ENCODE measurements at places on chromosomes 4 and X.

GRCh38 chrX:118347131-118347530, 1.2 kb downstream of the WDR44 start:
- DNase-seq = no peak

DNA sequence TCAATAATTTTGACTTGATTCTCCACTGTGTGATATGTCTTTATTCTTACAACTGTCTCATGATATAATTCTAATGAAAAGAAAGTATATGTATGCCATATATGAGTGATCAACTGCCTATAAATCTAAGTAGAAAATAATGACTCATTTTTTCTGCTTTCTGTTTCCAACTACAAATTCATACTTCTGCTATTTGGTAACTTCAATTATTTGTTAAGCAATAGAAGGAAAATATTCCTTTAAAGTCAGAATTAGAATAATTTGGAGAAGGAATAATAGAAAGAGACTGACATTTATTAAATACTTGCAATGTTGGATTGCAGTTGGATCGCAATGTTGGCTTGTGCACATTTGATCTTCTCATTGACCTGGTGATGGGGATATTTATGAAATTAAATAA, 204.2 kb upstream of the PACRGL start:
- no peak for DNase-seq

DNA sequence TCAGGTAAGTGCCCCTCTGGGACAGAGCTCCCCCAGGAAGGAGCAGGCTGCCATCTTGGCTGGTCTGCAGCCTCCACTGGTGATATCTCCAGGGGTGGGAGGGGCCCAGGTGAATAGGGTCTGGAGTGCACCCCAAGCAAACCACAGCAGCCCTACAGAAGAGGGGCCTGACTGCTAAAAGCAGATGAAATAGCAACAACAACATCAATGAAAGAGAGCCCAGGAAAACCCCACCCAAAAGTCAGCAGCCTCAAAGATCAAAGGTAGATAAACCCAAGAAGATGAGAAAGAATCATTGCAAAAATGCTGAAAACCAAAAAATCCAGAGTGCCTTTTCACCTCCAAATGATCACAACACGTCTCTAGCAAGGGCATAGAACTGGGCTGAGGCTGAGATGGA, 92.5 kb upstream of the PAGE3 start:
- no peak for DNase-seq

- DNase-seq = peak; percentile 29
These were observed 47.0 kb upstream of the SCOC start for GRCh38 chr4:140326395-140326993.

DNA sequence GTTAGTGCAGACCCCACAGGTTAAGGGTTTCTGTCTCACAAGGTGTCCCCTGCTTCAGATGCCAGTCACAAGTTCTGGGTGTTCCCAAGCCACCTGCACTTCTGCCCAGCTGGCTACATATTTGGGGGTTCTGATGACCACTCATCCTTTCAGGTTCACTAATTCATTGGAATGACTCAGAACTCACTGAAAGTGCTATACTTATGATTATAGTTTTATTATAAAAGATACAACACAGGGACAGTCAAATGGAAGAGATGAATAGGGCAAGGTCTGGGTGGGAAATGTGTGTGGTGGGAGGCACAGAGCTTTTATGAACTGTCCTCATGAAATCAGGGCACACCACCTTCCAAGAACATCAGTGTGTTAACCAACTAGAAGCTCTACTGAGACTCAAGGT, 97.7 kb upstream of the CASK start:
- DNase-seq = no peak

DNA sequence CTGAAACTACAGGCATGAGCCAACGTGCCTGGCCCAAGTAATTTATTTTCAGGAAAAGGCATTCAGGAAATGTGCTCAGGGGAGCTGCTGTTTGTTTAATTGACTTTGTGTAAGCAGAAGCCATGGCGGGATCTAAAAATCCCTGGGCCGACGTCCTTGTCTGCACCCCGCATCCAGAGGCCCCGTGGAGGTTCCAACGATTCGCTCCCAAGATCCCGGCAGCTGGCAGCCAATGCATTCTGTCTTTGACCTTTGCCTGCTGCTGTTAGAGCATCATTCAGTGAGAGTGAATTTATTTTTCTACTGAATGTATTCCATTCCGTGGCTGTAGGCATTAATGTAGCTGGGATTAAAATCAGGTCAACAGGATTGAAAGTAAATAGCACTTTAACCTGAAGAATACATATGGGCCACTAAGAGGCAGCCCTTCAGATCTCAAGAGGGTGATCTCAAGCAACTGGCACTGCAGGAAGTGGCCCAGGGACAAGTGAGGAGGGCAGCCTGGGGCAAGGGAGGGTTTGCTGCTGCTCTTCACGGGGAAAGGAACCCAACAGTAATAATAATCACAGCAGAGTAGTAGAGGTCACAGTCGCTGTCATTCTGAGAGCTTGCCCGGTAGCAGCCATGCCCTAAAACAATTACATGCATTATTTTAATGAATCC, 75.2 kb downstream of the PSAPL1 start:
- DNase-seq = no peak

GRCh38 chrX:68978655-68979054, 149.8 kb downstream of the EFNB1 start:
- DNase-seq = no peak

DNA sequence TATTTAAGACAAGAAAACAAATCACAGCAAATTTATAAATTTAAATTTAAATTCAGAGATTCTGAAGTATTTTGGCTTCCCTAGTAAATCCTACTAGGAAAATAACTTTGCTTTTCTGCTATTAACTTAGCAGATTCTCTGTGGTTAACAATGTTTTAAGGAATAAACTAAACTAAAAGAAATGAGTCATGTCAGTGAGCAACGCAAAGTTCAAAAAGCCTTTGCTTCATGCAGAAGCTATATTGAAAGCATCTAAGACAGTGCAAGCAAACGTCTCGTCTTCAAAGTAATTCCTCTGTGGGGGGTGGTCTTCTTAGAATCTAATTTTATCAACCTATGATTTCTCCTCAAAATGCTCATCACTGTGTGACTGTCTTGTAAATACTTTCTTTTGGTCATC, 30.1 kb downstream of the GABRB1 start:
- DNase-seq = no peak

GRCh38 chrX:68868316-68868715, 39.5 kb downstream of the EFNB1 start:
- DNase-seq = no peak

DNA sequence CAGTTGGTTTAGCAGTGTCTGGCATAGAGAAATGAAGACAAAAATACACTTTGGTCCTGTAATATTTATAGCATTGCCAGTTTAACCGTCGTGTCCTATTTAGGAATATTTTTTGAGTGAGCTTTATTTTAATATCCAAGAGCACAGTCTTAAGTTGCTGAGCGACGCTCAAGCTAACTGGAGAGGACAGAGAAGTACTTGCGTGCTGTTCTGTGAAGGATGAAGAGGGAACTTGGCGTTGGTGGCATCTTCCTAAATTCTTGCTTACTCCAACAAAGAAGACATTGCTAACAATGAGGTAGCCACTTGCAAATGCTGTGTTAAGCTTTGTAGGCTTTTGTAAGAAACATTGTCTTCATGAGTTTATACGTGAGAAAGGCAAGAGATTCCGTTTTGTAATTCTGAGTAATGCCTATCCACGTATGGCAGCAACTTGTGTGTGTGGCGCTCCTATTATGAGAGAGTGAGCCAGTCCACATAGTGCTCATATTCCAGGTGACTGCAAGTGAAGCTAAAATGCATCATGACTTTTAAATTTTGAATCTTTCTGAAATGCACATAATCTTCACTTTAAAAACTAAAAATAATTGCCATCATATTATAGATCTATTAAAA, 50.6 kb downstream of the SYNPO2 start:
- DNase-seq = no peak

- no peak for DNase-seq
These were observed 1.9 kb downstream of the EFNB1 start for GRCh38 chrX:68830419-68831404.

GRCh38 chrX:41946989-41947612, 23.7 kb upstream of the CASK start:
- DNase-seq = no peak

DNA sequence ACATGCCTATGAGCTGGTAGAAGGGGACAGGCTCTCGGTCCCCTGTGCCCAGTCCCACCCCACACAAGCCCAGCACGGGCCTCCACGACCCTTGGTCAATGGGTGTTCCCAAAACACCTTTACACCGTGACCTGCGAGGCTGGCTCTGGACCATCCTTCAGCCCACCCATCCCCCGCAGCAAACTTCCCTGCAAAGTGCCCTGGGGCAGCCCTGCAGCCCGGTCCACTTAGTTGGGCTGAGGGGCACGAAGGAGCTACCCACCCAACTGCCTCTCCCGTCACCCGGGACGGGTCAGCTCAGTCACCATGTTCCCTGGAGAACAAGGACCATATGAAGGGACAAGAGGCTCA, 23.4 kb downstream of the WDR1 start:
- DNase-seq = no peak

- DNase-seq = no peak
These were observed 20.4 kb upstream of the MAPK10 start for GRCh38 chr4:86380181-86380724.

DNA sequence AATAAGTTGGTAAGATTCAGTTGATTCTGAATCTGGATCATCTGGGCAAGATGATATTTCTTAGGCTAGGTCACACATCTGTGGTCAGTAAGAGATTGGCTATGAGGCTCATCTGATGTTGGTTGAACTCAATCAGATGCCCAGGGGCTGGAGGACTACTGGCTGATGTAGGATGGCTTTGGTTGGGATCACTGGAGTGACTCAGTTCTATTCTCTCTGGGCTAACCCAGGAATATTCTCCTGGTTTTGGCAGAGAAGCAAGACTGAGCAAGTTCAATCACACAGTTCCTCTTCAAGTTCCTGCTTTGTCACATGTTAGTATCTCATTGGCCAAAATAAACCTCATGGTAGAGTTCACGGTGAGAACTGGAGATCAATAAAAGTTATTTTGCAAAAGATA, 902.3 kb upstream of the SLIT2 start:
- DNase-seq = no peak

DNA sequence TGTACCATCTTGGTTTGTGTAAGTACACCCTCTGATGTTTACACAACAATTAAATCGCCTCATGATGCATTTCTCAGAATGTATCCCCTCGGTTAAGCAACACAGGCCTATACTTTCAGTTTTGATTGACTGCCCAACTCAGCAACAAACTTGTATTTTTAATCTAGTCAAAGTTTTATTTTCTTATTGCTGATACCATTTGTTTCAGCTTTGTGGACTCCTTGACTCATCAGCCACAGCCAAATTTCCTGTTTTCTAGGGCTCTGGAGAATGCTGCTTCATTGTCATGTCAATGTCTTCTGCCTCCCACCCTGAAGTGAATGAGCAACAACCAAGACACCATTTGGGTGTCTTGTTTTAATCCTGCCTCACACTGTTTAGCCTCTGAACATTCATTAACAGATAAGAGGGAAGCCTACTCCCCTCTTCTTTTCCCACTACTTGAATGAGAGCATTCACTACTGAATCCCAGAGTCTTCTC, 14.0 kb downstream of the BBS12 start:
- DNase-seq = no peak

DNA sequence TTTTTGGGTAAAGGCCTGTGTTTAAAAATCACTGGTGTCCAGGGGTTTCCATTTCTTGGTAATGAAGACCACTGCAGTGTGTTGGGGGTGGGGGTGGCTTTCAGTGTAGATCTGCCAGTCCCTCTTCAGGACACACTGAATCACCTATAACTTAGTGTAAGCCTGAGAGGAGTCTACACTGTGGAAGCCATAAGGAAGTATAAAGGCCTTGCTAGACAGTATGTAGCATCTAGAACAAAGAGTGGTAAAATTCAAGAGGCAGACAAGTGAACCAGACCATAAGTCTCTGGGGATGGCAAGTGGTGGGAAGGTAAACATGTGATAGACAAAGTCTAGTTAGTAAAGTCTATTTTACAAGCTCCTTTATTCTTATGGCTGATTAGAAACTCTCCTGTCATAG, 191.8 kb downstream of the CCNG2 start:
- no peak for DNase-seq

DNA sequence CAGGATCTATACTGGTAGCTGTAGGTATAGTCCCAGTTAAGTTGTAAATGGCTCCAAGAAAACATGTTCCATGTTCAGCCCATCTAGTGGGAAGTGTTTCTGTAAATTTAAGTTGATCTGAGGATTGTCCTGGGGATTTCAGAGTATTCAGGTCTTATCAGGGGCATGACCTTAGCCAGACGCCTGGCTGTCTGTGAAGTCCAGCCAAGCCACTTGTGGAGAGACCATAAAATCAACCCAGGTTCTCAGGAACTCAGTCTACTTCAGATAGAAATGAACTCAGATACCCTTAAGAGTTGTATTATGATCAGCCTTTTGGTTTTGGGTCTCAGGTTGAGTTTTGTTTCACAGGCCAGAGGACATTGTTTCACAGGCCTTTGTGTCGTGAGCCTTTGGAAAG, 95.9 kb downstream of the EGF start:
- DNase-seq = no peak

DNA sequence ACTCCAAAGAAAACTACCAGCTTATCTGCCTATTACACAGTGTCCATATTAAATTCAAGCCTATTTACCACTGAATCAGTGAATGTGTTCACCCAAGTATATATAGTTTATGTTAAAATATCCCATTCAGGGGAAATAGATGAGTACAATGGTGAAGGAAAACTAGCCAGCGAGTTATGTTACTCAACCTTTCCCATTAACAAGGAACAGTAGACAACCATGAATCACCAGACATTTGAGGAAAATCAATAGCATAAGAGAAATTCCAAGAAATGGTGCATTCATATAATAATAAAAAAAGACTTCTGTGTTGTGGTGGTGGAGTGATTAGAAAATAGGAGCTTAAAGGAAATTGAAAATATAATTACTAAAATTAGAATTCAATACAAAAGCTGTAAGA, 21.3 kb downstream of the IQCM start:
- DNase-seq = no peak

GRCh38 chr4:472881-473569, 25.9 kb downstream of the ZNF721 start:
- DNase-seq = no peak

GRCh38 chr4:128513664-128514484, 226.3 kb upstream of the PGRMC2 start:
- DNase-seq = no peak

GRCh38 chr4:60565558-60565957, 634.6 kb upstream of the ADGRL3 start:
- no peak for DNase-seq

DNA sequence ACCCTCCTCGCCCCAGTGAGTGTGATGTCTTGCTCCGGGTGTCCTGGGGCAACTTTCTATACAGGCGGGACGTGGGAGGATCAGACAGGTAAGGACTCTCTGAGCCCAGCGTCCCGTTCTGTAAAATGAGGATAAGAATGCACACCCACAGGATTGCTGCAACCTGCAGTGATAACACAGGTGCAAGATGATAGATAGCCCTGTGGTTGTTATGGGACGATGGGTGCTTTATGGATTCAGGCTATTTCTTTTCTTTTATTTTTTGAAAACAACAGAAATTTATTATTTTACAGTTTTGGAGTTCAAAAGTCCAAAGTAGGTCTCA, 28.6 kb downstream of the BEX3 start:
- DNase-seq = no peak

- DNase-seq = no peak
These were observed 85.7 kb downstream of the FAM53A start for GRCh38 chr4:1598206-1599025.

- DNase-seq = no peak
These were observed 1841.0 kb upstream of the PCDH7 start for GRCh38 chr4:28879178-28879577.

- DNase-seq = no peak
These were observed 36.3 kb downstream of the RTL5 start for GRCh38 chrX:72095370-72095769.

Data from D721Med (cell line).